Kidney tubule cell (primary cell): ENCODE measurements at places on chromosomes 12 and 14.

- DNase-seq, result no peak
Observed at GRCh38 chr14:50906326-50907065, 34.6 kb downstream of the ABHD12B start.

- DNase-seq, result no peak
Observed at GRCh38 chr14:64440494-64440893, 24.8 kb upstream of the AKAP5 start.

DNA sequence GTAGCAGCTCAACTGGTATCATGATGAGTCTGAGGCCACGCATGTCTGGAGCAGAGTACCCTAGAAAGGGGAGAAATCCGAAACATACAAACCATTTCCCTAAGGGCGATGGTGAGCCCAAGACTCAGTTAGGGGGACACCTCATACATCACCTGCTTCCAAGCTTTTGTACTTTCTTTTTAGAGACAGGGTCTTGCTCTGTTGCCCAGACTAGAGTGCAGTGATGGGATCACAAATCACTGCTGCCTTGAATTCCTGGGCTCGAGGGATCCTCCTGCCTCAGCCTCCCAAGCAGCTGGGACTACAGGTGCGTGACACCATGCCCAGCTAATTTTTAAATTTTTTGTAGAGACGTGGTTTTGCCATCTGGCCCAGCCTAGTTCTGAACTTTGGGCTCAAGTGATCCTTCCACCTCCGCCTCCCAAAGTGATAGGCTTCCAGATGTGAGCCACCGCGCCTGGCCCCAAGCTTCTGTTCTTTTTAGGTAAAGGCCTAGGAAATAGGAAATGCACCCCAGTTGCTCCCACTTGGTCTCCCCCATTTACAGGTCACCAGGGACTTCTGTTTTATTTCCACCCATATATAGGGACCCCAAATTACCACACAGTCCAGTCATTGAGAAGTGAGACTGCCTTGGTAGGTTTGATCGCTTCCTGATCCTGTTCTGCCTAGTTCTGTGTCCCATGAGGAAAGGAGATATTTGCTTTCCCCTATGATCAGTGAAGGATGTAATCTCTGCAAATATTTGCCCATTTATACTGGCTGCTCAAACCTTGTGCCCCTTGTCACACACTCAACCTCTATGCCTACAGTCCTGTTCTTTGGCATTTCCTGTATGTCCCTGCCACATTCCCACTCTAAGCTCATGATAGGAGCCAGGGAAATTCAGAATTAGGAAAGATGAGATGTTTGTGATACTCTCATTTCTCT, at the start of gene APOF:
Gene APOF (minus strand): TSS at position 728 of the 930 bp plus-strand sequence. CDS start 112 bp downstream, at position 616.
- DNase-seq, result no peak

- no peak for DNase-seq
Observed at GRCh38 chr12:50745861-50746260, 18.0 kb upstream of the ATF1 start.

- DNase-seq, result no peak
Observed at GRCh38 chr14:96625426-96625985, 123.3 kb downstream of the PAPOLA start.

GRCh38 chr12:46459111-46459510, 86.5 kb upstream of the SLC38A2 start:
- no peak for DNase-seq

- peak; percentile 98 for DNase-seq
Observed at GRCh38 chr14:68785534-68786490, 7.1 kb downstream of the ZFP36L1 start.

- DNase-seq, result no peak
Observed at GRCh38 chr14:84131924-84132323, 1398.0 kb upstream of the FLRT2 start.

DNA sequence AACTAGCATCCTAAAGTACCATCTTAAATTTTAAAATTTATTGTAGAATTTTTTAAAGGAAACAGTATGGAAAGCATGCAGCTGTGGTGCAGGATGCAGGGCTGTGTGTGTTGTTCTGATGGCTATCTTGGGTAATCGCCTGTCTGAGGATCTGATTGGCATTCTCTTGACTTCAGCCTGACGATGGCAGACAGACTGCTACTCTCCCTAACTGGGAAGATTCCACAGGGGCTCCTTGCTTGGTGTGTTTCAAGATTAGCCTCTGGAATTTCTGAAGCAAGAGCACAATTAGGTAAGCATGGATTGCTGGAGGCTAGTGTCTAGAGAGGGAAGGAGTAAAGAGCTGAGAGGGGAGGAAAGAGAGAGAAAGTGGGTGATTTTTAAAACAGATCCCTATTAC, 696.8 kb upstream of the LRFN5 start:
- no peak for DNase-seq

GRCh38 chr12:98951406-98951805, 306.3 kb downstream of the APAF1 start:
- DNase-seq, result no peak

DNA sequence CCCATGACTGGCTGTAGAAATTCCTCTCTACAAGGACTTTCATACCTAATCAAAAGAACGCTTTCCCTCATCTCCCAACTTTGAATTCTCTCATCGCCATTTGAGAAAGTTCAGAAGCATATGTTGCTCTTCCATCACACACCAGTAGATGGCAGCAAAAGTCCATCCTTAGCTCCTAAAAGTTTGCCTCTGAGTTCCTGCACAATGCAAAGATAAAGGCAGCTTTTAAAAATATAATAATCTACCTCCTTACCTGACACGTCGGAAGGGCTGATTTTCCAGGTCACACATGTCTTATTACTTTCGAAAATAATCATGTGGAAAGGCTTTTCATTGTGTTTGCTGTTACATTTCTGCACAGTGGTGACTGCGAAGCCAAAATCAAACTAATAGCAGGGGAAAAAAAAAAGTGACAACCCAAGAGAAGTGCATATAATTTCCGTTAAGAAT, 456.7 kb upstream of the SEL1L start:
- peak; percentile 55 for DNase-seq

- peak; percentile 36 for DNase-seq
Observed at GRCh38 chr12:19850346-19851065, 411.2 kb downstream of the AEBP2 start.

- DNase-seq, result no peak
Observed at GRCh38 chr14:55739967-55740648, 160.1 kb downstream of the KTN1 start.

- DNase-seq, result peak; percentile 94
Observed at GRCh38 chr12:56189918-56190694, 823 bp upstream of the SMARCC2 start.

- DNase-seq, result peak; percentile 86
Observed at GRCh38 chr12:73902260-73902659, 635.4 kb upstream of the ATXN7L3B start.

DNA sequence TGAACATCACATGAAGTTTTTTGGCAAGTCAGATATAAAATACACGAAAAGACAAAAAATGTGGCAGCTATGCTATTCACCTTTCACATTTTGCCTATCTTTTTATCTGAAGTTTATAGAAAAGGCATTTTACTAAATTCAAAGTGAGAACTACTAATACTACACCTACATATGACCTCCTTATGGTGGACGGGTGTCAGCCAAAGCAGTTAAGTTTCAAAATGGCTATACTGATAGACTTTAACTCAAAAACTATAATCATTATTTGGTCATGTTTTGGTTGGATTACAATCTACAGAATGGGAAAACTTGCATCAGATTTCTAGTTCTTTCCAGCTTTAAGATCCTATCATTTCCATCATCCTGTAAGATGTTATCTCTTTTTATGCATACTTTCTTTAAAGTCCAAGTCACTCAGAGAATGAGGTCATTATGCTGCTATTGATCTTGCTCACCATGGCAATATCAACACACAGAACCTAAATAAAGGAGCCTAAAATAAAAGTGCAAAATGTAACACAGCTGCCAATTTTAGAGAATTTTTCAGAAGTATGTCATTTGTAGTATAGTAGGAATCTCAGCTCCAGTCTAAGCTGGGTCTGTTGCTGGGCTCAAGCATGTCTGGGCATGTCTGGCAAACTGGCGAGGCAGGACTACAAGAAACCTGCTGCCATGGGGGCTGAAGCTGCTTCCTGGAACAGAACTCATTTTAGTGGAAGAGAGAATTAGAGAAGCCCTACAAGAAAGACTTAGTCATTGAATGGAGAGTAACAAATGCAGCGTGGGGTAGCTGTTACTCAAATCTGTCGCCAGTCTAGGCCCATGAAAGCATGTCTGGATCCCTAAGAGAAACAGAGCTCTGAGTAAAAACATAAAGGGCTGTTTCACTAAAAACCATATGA, 7.6 kb upstream of the AEBP2 start:
- DNase-seq, result peak; percentile 56

DNA sequence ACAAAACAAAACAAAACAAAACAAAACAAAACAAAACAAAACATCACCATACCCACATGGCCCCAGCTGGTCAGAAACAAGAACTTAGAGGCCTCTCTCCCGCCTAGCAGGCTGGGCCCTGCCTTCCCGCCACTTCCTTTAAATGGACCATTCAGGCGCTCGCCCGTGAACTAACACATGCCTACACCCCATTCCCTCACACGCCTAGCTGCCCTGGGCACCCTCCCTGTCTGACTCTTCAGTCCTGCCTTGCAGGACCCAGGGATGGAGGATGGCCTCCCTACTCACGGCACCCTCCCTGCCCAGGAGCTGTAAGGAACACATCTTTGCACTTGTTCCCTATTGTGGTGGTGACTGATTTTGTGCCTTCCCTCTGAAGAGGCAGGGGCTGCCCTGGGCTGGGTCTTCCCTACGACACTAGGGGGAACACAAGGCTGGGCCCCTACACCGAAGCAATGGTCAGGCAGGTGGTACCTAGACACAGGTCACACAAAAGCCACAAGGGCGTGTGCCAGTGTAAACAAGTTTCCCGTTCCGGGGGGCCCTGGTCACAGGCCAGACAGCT, 21.5 kb downstream of the P2RX2 start:
- DNase-seq, result no peak

DNA sequence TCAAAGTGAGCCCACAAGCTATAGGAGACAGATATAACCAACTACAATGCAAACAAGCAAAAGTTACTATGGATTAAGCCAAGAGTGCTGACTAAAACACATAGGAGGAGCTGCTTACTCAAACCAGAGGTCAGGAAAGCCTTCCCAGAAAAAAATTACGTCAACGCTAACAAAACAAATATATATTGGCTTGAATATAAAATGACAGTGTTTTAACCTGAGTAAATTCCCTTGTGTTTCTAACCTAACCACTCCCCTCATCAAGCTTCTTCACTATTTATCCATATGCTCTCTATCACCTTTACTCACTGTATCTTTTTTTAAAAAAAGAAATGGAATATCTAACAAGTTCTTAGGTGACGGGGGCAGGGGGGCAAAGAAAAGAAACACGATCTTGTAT, 115.9 kb downstream of the MED13L start:
- DNase-seq, result no peak

DNA sequence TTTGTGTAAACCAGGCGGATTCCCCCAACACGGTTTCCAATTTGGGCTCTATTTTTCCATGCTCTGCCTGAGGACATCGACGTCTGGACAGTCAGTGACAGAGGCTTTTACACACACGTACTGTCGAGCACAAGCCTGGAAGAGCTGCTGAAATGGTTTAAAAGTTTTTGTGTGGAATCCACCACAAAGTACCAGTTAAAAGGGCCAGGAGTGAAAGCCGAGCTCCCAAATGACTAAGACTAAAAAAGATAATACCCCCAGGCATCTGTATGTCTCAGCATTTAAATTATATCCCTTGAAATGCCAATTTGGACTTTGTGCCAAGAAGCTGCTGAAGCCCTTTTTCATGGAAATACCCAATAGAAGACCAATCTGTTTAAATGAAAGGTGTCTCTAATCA, 173.2 kb downstream of the EGLN3 start:
- DNase-seq, result no peak

DNA sequence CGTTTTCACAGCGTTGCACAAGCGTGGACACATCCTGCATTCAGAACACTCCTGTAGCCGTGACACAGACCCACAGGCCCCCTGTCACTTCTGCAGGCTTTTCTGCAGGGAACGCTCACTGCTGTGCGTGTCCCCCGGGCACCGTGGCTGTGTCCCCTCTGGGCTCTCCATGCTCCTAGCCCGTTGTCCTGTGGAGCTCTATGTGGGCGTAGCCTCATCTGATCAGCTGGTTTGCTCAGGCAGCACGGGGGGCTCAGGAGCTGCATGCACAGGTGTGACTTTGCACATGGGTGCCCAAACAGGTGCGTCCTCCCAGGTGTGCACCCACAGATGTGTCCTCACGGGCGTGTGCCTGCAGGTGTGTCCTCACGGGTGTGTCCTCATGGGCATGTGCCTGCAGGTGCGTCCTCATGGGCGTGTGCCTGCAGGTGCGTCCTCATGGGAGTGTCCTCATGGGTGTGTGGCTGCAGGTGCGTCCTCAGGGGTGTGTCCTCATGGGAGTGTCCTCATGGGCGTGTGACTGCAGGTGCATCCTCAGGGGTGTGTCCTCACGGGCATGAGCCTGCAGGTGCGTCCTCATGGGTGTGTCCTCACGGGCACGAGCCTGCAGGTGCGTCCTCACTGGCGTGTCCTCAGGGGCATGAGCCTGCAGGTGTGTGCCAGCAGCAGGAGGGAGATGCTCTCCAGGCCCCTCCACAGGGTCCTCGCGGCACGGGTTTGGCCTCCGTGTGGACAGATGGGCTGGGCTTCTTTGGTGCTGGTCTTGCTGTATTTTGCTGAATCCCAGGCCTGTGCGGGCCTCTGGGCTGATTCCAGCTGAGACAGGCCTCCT, 17.5 kb downstream of the MTA1 start:
- DNase-seq, result no peak

DNA sequence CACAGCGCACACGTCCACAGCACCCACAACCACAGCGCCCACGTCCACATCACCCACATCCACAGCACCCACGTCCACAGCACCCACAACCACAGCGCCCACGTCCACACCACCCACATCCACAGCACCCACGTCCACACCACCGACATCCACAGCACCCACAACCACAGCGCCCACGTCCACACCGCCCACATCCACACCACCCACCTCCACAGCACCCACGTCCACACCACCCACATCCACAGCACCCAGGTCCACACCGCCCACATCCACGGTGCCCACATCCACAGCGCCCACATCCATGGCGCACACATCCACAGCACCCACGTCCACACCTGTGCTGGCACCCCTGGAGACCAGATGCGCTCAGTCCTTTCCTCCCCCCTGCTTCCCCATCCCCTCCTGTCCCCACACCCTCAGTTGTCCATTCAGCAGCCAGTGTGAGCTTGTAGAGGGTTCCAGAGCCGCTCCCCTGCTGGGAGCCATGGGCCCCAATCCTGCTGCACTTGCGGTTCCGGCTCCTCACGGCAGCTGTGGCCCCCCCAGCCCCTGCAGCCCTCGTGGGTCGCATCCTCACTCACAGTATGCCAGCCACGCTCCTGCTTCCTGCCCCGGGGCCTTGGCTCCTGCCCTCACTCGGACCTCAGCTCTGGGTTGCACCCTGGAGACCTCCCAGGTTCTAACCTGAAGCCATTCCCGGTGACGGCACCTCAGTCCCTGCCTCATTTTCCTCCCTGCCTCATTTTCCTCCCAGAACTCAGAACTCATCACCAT, 37.8 kb downstream of the GALNT9 start:
- DNase-seq, result no peak

DNA sequence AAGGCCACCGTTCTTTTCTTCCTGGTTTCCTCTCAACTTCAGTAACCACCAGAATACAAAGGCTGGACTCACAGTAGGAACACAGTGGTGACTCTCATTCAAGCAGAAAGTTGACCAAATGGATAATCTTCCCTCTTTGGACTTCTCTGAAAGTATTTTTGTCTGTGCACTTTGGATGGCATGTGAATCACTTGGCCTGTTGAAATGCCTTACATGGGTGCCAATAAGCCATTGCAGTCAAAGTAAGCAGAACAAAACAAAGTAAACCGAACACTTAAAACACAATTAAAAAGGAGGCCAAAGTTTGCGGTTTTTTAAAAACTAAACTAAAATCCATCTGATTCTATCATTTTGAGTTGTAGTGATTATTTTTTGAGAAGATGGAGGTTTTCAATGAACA, 370.1 kb upstream of the DDHD1 start:
- DNase-seq, result no peak

GRCh38 chr12:31906557-31907301, 52.5 kb upstream of the RESF1 start:
- no peak for DNase-seq
